Dorsolateral prefrontal cortex (tissue), 122 donors: ENCODE measurements at places on chromosomes 6 and 20.

DNA sequence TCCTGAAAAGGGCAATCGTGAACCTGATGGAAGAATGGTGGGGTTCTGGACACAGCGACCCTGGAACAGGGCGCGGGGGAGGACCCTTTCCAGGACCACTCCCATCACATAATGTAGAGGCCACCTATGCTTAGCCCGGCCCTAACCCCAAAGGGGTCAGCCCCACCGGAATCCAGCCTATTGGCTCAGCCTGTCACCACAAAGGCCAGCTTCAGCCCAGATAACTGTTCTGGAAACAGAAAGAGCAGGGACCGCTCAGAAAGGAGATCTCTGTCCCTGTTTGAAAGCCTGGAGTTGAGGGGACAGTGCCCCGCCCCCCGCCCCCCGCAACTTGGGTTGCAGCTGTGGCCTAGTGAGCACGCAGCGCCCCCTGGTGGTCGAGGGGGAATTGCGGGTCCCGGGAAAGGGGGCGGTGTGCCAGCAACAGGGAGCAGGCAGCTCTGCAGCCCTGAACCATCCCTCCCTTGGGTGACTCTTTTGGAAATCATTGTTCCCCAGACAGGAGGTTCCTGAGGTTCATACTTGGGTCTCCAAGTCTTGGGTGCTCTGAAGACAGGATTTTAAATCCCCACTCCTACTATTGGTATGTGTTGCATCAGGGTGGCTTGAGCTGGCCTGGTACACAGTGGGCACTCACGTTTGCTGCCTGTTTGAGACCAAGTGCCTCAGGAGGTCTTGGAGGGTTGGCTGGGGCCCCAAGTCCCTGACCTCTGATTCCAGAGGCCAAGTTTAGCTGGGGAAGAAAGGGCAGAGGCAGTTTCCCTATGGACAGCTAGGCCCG lies 1.5 kb downstream of the SIGLEC1 start:
- DNase-seq, result peak; percentile 48

DNA sequence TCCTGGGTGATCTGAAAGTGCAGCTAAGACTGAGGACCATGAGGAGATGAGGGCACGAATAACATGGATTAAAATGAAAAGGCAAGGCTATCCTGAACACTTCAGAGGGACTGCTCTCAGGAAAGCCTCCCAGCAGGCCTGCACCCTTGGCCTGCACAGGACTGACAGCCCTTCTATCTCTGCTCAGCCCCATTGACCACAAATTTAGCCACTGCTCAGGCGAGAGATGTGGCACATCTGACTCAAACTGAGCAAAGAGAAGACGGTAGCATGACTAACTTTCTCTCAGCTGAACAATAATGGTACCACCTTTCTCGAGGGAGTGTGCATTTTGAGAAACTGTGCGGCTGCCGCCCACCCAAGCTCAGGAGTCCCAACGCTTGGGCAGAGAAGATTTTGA lies 257.5 kb downstream of the ADGB start:
- no peak for DNase-seq

DNA sequence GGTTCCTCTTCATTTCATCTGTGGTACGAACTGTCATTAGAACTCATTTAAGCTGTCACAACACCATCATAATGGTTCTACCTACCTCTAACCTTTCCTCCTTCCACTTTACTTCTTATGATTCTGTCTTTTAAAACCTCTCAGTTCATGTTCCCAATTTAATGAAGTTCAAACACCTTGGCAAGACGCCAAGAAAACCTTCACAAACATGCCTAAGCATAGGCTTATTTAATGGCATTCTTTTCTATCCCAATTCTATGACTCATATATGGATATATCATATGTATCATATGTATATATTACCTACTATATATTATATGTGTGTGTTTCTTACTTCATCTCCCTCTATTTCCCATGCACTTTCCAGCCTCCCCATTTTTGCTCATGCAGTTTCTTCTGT lies 283.4 kb upstream of the TBX18 start:
- DNase-seq, result no peak

GRCh38 chr6:16840725-16841124 lies 79.5 kb upstream of the ATXN1 start:
- DNase-seq, result no peak
